ENCODE measurements at places on chromosomes 12 and 14. TPM values are rescaled to one million over a fixed set of nuclear protein-coding genes. Genes with fewer than 3 reads are reported as not detected.

DNA sequence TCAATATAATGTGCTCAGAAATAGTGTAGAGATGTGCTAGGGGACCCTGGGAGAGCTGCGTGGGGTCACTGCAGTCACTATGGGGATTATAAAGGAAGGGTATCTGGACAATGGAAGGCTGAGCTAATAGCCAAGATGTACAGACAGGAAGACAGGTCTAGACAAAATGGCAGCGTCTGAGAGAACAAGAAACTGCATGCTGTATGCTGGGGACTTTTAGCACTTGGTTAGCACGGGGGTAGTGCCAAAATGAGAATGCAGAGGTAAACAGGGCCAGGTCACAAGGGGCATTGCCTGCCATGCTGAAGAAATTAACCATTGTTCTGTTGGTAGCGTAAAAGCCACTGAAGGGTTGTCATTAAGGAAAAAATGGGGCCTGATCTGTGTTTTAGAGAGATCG, 308.2 kb downstream of the EMP1 start:
- no peak for DNase-seq

DNA sequence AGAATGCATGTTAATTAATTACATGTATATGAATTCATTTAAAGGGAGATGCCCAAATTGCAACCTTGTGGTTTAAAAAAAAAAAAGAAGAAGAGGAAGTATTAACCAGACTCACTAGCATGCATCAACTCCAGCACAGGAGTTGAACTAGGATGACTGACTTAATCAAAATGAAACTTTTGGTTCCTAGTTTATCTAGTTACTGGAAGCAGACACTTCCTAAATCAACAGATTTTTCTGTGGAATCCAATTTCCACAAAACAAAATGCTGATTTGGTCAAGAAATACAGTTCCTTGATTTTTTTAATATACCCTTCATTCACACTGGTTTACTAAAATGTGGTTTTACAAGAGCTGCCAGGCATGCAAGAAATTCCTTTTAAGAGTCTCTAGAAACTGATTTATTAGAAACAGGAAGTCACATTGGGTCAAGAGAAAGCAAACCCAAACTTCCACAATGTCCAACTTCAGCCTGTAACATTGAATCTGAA, 41.6 kb downstream of the ITPR2 start:
- DNase-seq = no peak

DNA sequence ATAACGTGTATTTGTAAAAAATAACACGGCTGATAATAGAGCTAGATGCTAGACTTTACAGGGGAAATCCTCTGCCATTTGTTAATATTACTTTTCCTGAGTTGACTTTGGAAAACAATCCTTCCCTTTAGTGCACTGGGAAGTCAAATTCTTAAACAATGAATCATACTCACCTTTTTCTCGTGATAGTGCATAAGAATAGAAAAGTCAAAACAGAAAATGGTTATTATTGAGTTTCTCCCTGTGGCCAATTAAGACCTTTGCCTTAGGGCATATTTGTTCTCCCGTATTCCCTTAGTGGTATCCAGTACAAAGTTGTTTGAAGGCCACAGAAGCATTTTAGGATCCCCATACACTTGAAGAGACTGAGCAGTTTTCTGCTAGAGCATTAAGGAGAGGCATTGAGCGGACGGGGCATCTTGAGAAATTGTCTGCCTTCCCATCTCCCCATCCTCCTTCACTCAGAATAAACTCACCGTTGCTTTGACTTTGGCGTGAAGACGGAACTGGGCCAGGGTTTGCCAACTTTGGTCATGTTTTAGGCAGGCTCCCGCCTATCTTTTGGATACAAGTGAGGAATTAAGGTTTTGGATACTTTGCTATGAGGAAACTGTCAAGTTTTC, 171.3 kb downstream of the TMTC2 start:
- no peak for DNase-seq

- no peak for DNase-seq
Observed at GRCh38 chr12:105083551-105084105, 630 bp downstream of the ALDH1L2 start.

- no peak for DNase-seq
Observed at GRCh38 chr12:103737881-103738280, 103.2 kb downstream of the NT5DC3 start.

GRCh38 chr14:104650981-104651875, 38.2 kb upstream of the INF2 start:
- no peak for DNase-seq

GRCh38 chr14:94314890-94315289, 8.2 kb downstream of the SERPINA6 start:
- DNase-seq = no peak

- no peak for DNase-seq
Observed at GRCh38 chr14:94655169-94655710, 43.0 kb downstream of the SERPINA3 start.

DNA sequence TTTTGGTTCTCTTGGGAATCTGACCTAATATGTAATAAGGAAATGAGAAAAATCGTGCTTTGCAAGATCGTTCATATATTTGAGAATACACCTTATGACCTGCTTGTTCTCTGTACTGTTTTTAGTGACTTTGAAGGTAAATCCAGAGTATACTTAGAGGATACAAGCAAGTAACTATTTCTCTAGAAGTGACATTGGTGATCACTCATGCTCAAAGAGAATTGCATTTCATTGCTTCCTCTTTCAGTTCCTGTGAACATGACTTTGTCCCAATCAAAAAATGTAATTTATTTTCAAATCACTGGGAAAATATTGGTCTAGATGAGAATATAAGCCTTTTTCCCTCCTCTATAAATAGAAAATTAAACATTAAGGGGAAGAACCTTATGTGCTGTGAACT, 2.7 kb downstream of the KTN1 start:
- no peak for DNase-seq

DNA sequence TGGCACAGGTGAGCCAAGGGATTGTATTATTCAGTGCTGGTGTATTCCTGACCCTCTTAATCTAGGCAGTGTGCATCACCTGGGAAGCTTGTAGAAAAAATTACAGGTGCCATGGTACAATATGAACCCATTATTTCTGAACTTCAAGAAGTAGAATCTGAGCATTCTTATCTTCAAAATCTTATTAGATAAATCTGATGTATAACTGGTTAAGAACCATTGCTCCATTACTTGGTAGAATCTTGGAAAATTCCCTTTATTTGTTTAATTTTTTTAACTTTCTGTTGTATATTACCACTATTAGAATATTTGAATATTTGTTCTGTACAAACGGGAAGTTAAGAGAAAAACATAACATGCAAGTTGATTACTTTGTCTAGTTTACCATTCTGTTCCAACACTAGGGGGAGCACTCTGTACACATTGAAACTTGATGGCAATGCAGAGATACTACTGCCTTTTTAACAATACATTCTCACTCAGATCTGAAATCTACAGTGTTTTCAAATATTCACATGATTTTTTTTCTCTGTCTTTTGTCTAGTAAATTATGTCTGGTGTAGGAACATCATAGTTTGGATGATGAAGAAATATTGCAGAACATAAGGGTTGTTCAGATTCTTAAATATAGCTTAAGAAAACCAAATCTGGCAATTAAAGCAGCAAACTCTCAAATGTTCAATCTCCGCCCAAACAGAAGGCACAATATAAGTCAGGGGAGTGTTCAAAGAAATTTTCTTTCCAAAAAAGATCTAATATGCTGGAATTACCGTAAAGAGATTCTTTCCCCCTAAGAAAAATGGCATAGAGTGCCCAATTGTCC, 196.6 kb downstream of the PCNX1 start:
- no peak for DNase-seq

DNA sequence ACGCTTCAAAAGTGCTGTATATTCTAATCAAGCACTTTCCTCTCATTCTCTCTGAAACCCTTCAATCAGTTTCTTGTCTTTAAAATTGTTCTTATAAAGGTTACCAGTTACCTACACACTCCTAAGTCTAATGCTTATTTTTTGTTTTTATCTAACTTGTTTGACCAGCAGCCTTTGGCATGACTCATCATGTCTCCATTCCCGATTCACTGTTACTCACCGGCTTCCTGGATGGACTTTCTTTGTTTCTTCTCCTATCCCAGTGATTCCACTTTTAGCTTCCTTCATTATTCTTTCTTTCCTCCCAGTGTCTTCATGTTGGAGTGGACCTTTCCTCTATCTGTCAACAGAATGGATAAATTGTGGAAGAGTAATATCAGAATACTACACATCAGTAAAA, 368.6 kb upstream of the CCDC196 start:
- DNase-seq = no peak

- DNase-seq = no peak
Observed at GRCh38 chr14:80055226-80055625, 156.1 kb downstream of the DIO2 start.

DNA sequence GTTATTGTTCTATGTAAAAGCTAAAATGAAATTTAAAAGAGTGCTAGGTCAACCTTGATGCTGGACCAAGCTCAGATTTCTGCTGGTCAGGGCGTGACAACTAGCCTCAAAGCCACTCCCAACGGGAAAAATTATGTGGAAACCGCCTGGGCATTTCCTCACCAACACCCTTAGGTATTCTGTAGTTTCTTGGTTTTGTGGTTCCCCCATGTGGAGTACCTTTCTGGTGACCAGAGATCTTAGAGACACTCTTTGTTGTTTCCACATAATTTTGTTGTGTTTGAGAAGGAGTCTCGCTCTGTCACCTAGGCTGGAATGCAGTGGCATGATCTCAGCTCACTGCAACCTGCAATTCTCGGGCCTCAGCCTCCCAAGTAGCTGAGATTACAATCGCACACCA, 119.9 kb downstream of the DENND5B start:
- no peak for DNase-seq

GRCh38 chr14:64816221-64816783, 63.4 kb downstream of the SPTB start:
- no peak for DNase-seq

GRCh38 chr14:100173353-100173752, 13.9 kb upstream of the DEGS2 start:
- DNase-seq = no peak

GRCh38 chr12:28248555-28249145, 58.4 kb downstream of the CCDC91 start:
- no peak for DNase-seq

DNA sequence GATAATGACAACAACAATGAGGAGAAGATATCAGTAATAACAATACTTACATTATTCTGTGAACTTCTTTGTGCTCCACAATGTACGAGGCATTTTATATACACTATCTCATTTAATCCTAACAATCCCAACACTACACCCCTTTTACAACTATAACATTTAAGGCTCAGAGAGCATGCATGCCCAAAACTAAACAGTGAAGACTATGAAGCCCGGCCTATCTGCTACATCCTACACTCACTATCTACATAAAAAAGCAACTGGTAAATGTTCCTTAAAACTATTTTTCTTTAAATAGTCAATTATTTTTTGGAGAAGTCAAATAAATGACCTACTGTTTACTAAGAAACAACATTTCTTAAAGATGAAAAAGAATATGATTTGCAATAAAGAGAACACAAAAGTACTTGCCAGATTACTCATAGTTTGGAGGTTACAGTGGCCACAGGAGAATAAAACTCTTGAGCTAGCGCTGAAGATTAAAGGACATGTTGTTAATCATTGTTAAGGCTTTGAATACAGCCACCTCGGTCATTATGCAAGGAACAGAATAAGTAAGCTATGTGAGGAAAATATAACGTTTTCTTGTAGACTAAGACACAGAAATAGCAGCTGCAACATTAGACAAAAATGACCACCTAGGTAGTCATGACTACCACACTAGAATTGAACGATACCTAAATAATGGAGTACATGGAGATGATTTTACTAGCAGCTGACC, 56.7 kb downstream of the EPS8 start:
- no peak for DNase-seq

GRCh38 chr12:93170928-93171327, 206.8 kb upstream of the NUDT4 start:
- DNase-seq = no peak

DNA sequence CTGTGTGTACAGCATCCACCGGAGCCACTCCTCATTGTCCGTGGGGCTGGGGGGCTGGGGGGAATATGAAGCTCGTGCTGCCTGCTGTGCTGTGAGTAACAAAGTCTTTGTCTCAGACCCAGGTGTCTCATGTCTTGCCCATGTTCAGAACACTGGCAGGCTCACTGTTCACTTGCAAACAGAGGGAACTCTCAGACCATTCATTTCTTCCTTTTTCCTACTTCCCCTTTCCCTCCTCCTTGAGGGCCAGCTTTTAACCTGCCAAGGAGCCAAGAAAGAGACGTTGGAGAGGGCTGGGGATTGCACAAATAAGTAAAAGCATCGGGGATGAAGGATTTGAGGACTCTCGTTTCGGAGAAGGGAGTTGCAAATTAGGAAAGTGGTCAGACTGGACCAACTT, 21.6 kb downstream of the GPR132 start:
- no peak for DNase-seq

DNA sequence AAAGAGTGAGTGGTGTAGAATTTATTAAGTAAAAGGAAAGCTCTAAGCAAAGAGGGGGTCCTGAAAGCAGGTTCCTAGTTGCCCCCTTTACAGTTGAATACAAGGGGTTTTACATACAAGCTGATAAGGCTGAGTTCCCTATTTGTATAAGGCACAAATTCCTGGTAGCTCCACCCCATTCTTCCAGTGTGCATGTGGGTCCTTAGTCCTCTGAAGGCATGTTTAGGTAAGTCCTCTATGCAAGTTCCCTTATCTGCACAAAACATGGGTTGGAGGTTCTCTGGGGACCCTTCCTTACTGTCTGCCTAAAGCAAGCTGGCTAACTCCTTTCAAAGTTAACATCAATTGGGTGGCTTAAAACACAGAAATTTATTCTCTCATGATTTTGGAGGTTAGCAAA, 2.9 kb upstream of the FAR2 start:
- no peak for DNase-seq

- DNase-seq = no peak
Observed at GRCh38 chr14:44297437-44297836, 209.6 kb downstream of the FSCB start.

GRCh38 chr14:74502236-74503019, 8.9 kb downstream of the ISCA2 start:
- DNase-seq = no peak

GRCh38 chr12:115109863-115110262, 425.9 kb upstream of the TBX3 start:
- DNase-seq = no peak

DNA sequence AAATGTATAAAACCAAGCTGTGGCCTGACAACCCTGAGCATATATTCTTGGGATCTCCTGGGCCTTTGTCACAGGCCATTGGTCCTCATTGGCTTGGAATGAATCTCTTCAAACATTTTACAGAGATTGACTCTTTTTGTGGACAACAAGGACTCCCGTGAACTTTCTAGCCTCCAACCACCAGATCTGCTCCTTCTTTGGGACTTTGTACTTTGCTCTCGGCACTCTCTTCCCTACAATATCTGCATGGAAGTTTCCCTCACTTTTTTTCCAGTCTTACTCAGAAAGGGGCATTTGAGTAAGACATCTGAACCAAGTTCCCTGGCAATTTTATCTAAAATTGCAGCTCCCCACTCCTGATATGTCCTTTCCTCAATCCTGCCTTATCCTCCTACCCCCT, 158.8 kb downstream of the PHLDA1 start:
- no peak for DNase-seq

Gene RASSF9
- total RNA-seq = not detected

Gene SUPT16H
- 161 TPM for total RNA-seq

Gene ADAMTS20
- total RNA-seq = not detected

Gene ASB2
- total RNA-seq = 19.8 TPM

Gene HOXC9
- not detected for total RNA-seq

Gene TMEM233
- not detected for total RNA-seq

Gene INSM2
- not detected for total RNA-seq

Gene KERA
- not detected for total RNA-seq

Gene ACSM4
- total RNA-seq = not detected

Gene YEATS4
- total RNA-seq = 39.0 TPM

Gene LRTM2
- 0.07 TPM for total RNA-seq

Gene TRAFD1
- 37.5 TPM for total RNA-seq

Gene GMPR2
- total RNA-seq = 36.3 TPM

Gene PGF
- total RNA-seq = 0.34 TPM

Gene ARF3
- total RNA-seq = 135 TPM

Gene CACNA1C
- total RNA-seq = 0.14 TPM

Gene DDX55
- total RNA-seq = 63.2 TPM

Measured in activated T-helper 2 cell treated with anti-CD3 and anti-CD28 coated beads, Interferon-gamma antibody, Interleukin-2, Interleukin-4, amounts not matched to agents 10 μg/mL and 5 μg/mL and 100 μg/mL, durations not matched to agents 14 hours and 24 hours and 36 hours (primary cell).